GM06990 (cell line): ENCODE measurements at places on chromosomes 6 and 20.

- DNase-seq = no peak
Measured at GRCh38 chr20:54115172-54115854, 44.9 kb upstream of the BCAS1 start.

DNA sequence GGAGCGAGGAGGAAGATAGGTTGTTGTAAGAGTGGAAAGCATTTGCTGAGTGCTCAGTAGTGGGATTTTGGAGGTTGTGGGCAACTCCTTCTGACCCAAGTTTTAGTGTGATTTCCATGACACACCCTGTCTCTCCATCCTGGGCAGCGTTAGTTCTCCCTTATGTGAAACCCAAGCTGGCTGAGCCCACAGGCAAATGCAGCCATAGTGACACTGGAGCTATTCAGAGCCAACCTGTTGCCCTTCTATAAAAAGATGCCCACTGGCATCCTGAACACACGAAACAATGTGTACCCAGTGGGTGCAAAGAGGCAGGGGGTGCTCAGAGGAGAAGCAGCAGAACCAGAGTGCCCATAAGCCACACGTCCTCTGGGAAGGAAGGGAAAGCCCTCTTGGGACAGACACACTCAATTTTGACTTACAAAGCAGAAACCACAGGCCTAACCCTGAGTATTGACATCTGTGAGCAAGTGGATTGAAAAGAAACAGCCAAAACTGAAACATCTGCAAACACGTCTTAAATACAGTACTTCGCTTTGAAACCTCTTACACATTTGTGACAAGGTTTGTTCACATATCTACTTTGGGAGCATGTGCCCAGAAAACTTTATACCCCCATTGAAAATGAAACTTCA, 54.6 kb downstream of the BPIFB1 start:
- peak; percentile 26 for DNase-seq

DNA sequence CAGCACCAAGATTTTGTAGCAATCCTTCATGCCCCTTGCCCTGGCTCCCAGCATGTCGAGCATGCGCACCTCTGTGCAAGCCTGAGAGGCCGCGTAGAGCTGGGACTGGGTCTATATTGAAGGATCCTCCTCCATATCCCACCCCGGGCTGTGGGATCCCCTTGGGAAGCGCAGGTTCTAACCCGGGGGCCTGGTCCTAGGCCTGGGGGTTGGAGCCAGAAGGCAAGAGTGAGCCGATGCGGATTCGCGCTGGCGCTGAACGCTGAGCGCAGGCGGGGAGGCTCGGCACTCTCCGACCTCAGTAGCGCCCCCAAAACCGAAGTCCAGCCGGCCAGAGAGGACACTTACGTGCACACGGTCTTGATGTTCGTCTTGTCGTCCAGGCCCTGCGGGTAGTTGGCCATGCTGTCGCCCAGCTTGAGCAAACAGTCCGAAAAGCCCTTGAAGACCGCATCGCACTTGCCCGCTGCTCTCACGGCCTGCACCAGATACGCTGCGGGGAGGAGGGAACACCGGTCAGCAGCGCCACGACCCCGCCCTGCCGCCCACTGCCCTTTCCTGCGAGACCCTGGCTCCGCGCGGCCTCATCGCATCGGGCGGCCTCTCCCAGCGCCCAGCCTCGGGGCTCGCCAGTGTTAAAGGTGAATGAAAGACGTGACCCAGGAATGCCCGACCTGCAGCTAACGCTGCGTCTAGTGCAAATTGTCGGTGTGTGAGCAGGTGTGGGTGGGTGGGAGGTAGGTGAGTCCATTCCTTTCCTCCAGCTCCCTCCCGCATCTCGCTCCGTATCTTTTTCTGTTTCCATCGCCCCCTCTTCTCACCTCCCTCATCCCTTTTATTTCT, 4.5 kb downstream of the NRN1 start:
- DNase-seq = no peak

DNA sequence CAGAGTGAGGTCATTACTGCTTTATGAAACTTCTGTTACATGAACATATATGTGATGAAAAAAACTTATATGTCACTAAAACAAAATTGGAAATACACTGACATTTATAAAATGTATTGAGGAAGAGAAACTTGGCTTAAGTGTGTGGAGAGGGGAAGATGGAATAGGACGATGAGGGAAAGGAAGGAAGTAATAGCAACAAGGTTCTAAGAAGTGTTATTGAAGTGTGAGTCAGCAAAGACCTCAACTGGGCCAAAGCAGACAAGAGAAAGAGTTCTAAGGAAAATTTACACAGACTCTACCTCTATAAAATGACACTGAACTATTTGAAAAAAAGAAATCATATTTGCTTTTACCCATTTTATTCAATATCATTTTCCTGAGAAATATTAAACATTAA, 38.3 kb downstream of the SNX3 start:
- DNase-seq = no peak

DNA sequence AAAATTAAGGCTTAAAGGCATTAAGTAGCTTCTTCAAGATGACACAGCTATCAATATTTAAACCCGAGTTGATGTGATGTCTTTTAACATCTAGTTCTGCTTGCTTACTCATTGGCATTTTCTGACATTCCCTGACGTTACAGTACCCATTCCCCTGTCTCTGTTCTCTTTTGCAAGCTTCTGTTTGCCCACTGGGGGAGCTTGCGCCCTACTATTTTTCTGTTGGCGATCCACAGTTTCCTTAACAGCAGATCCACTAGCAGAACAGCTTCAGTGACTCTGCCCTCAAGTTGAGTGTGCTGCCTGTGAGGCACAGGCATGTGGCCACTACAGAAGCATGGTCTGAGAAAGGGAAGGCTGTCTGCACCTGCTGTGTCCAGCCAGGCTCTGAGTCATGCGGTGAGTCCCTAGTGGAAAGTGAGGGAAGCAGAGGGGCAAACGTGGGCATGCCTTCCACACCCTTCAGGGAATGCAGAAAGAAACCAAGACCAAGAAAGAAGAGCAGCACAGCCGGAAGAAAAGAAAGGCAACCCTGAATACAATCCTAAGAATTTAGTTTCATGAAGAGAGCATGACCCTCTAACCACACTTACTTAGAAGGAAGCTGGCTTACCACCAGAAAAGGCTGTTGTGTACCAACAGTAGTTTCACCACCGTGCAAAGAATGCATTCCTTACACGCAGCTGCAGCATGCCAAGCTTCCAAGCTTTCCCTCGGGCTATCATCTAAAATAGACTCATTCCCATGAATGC, 97.7 kb upstream of the VGLL2 start:
- DNase-seq = no peak
